Prostate gland (tissue), 2 donors: ENCODE measurements at places on chromosomes 6 and 20. TPM values are rescaled to one million over a fixed set of nuclear protein-coding genes. Genes with fewer than 3 reads are reported as not detected.

MUCL3 gene
- not detected for total RNA-seq

POU5F1 gene
- total RNA-seq: 21.5 TPM

DNA sequence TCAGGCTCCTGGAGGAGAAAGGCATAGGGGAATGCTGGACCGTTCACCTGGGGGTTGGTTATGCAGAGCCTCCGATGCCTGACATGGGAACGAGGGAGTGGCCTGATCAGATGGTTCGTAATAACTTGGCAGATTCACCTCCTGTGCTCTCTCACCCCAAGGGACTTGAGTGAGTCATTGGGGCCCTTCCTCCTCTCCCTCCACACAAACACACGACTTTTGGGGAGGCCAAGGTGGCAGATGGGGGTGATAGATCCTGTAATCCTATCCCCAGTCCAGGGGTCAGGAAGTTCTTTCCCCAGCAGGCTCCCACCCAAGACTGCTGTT lies 45.6 kb upstream of the ARFGEF2 start:
- DNase-seq: no peak

DNA sequence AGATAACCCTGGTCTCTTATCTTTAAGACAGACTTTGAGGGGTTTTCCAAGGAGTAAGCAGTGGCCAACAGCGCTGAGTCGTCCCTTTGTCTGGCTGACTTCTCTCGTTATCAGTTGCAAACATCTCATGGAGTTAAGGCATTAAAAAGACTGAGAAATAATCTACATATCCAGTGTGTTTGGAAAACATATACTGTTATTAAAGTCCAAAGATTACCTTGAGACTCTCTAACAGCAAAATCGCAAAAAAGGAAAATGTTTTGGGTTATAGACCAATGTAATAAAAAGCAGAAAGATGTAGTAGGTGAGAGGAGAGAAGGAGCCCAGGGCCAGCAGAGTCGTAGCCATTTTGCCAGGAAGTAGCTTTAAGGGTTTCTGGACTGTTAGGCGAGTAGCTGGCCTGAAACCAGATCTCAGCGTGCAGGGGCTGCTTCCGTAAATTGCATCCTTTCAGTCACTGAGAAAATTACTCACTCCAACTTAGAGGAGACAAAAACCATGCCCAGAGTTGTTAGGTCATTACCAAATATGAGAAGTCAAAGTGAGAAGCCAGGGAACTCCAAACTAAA lies 24.6 kb downstream of the MYLK4 start:
- DNase-seq: no peak

DNA sequence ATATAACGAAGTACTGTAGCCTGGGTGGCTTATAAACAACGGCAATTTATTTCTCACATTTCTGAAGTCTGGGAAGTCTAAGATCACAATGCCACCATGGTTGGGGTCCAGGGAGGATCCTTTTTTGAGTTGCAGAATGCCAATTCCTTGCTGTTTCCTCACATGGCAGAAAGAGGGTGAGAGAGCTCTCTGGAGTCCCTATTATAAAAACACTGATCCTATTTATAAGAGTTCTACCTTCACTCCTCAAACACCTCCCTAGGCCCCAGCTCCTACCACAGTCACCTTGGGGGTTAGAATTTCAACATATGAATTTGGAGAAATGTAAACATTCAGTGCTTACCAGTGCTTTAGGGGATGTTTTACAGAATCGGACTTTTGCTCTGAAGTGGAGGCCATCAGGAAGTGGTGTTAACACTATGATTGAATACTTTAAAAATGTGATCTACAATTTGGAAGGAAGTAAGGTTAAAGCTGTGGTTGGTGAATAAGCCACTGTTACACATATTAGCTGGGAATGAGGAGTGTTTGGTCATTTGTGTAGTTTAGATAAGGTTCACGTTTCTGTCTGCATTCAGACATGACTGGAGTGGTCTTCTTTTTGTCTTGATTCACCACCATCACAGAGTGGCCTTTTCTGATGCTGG lies 79.9 kb upstream of the SPTLC3 start:
- DNase-seq: no peak

DNA sequence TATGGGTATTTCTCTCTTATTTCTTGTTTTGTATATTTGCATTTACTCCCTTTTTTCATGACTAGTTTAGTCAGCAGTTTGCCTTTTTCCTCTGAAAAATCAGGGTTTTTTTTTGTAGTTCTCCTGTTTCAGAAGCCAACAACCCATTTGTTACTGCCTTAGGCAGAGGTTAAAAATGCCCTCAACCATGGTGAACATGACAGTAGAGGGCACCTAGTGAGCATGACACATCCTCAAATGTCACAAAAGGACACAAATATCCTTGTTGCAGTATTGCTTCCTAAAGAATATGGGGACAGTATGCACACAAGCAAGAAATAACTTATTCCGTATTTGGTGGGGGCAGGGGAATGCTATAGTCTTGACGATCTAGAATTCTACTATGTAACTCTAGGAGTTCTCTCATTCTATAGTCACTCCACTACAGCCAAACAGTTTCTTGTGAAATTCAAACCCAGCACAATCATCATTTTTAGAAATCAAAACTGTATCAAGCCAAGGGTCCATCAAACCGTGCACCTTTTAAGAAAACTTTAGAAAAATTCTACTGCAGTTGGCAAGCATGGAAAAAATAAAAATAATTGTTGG lies 47.0 kb downstream of the GOPC start:
- DNase-seq: no peak

- no peak for DNase-seq
These were observed 139.4 kb downstream of the TAF4 start for GRCh38 chr20:61926253-61926613.
